ENCODE measurements at places on chromosomes 4 and X. TPM values are rescaled to one million over a fixed set of nuclear protein-coding genes. Genes with fewer than 3 reads are reported as not detected.

The AVPR2 gene
- total RNA-seq: not detected

The HGFAC gene
- total RNA-seq: 0.49 TPM

- H3K4me3 ChIP-seq: no peak overlapping the region
- no peaks in the 10 kb centered on the region for H3K4me1 ChIP-seq
- peaks cover 2% of the 10 kb centered on the region for H3K36me3 ChIP-seq
- no peak for DNase-seq
These were observed 66.6 kb downstream of the BLTP1 start for GRCh38 chr4:122218762-122219161.

DNA sequence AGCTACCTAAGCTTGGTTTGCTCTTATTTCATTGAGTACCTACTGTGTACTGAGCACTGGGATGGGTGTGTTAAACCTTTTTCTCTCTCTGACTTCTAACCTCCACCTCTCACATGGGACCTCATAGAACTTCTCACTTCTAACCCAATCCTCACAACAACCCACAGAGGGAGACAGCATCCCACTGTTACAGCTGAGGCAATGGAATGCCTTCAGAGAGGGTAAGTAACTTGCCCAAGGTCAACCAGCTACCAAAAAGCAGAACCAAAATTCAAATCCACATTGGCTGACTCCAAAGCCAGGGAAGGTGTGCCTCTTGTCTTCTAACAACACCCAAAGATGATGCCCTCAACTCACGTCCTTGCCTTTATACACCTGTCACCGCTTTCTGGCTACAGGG, 5.4 kb downstream of the SEL1L3 start:
- H3K27me3 ChIP-seq: no peaks in the 10 kb centered on the region
- H3K4me3 ChIP-seq: no peak overlapping the region
- DNase-seq: no peak
- peaks cover 48% of the 10 kb centered on the region for H3K4me1 ChIP-seq
- H3K27ac ChIP-seq: no peak overlapping the region

The OTC gene
- not detected for total RNA-seq

DNA sequence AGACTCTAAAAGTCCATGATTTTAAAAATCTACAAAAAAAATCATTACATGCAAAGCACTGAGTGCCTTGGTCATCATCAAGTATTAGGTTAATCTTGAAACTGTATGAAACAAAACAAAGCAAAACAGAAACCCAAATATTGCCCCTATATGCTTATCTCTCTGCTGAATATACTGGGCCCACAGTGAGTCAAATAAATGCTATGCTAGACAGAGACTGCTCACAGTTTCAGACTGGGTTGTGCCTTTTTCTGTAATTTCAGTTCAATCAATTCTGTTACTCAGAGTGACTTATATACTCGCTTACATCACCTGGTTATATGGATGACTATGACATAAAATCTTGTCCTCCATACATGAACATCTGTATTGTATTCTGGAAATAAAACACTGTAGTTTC, 257.1 kb upstream of the ACTRT1 start:
- no peaks in the 10 kb centered on the region for H3K4me1 ChIP-seq
- no peaks in the 10 kb centered on the region for H3K36me3 ChIP-seq
- H3K27me3 ChIP-seq: no peaks in the 10 kb centered on the region
- DNase-seq: no peak

DNA sequence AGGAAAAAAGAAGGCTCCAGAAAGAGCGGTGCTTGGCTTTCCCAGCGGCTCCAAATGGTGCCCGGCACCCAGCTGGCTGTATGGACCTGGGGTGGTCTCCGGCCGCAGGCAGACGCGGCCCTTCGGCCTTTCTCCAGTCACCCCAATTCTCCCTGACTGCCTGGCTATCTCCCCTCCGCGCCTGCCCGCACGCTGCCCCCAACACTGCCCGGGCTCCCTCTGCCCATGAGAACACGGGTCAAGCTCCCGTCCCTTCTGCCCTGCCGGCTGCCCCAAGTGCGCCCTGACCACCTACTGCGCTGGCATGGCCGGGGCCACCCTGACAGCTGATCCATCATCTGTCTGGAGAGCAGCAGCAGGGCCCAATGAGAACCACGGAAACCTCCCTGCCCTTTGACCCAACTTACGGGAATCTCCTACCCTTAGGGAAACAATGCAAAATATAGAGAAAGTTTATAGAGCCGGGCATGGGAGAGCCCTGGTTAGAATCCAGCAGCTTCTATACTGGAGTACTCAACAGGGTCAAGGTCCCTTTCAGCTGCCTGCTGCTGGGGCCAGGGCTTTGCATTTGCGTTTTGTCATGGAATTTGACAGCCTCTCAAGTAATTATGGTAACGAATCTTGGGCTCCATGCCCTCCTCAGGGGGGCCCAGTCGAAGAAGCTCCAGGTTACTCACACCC, 1.2 kb upstream of the FAM3A start:
- no peak overlapping the region for H3K4me3 ChIP-seq
- no peaks in the 10 kb centered on the region for H3K27me3 ChIP-seq
- DNase-seq: no peak
- peak overlapping the region; percentile 12 for H3K27ac ChIP-seq
- H3K36me3 ChIP-seq: no peaks in the 10 kb centered on the region

The CT45A3 gene
- not detected for total RNA-seq

The PCYT1B gene
- 0.90 TPM for total RNA-seq

The MAGIX gene
- total RNA-seq: 0.48 TPM

Measured in endothelial cell of umbilical vein (primary cell).